Femur (tissue), 1 donor: ENCODE measurements at places on chromosomes 4 and X.

DNA sequence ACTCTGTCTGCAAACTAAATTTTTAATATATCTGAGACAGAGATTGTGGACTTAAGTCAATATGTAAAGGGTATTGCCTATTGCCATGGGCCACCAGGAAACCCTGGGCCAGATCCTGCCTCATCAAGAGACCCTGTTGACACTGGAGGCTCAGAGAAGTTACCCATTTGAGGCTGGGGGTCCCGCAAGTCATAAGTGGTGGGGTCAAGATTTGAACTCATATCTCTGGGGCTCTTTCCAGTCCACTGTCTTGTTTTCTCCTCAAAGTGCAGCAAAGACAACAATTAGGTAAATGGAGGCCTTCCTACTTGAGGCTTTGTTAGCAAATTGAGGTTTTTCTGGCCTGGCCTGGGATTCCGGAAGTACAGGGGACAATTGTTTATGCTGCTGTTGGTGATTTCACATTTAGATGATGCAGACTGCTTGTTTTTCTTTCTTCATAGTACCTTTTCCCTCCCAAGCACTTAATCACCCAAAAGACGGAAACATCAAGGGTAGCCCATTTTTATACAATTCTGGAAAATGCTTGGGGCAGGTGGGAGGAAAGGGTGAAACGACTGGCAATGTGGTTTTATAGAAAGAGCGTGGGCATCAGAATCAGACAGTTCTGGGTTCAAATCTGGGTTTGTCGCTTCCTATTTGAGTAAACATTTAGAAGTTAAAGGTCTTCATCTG lies 160.0 kb downstream of the SMIM20 start:
- no peak for DNase-seq

DNA sequence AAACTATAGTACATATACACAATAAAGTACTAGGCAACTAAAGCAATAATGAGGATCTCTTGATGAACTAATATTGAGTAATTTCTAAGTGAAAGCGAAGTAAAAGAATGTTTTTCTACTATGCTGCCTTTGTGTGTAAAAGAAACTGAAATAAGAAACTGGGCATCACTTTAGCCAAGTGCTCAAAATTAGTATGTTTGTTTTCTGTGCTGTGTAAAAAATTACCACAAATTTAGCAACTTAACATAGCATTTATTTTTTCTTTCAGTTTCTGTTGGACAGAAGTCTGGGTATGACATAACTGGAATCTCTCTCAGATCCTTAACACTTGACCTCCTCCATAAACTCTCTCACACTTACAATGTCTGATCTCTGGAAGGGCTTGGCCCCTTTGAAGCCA lies 687.1 kb upstream of the MAGEB2 start:
- no peak for DNase-seq

DNA sequence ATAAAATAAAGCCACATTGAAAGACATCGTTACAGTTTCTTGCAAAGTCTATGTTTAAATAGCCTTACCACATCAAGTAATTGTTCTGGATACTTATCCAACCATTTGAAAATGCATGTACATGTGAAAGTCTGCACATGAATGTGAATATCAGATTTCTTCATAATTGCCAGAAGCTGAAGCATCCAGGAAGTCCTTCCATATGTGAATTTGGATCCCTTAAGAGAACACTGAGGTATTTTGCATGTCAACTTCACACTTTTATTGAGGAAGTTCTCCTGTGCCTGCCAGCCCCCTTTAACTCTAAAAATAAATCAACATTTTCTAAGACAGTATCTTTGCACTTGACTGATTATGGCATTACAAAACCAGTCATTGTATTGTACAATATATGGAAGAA lies 1103.5 kb upstream of the ADGRL3 start:
- DNase-seq: no peak

DNA sequence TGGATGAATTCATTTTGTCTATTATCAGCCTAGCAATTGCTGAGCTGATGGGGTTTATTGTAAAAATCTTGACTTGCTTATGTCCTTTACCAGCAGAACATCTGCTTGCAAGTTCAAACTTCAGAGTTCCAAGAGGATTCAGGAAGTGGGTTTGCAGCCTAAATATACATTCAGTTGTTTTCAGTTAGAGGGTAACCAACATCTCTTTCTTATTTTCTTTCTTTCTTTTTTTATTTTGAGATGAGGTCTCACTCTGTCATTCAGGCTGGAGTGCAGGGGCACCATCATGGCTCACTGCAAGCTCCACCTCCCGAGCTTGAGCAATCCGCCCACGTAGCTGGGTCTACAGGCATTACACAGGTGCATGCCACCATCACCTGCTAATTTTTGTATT lies 31.4 kb upstream of the FHL1 start:
- DNase-seq: no peak

GRCh38 chrX:104641176-104641575 lies 75.2 kb downstream of the IL1RAPL2 start:
- no peak for DNase-seq

DNA sequence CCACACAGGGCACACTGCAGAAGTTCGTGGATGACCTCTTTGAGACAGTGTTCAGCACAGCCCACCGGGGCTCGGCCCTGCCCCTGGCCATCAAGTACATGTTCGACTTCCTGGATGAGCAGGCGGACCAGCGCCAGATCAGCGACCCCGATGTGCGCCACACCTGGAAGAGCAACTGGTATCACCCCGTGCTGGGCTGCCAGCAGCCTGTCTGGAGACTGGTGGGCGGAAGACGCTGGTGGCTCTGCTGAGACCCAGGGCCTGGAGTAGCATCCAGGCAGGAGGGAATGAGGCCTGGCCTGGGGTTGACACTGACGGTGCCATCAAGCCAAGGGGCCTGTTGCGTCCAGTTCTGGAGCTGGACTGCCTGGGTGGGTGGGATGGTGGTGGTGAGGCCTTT lies 8.6 kb downstream of the LAGE3 start:
- DNase-seq: no peak

GRCh38 chr4:54006755-54007154 lies 57.6 kb downstream of the CHIC2 start:
- DNase-seq: no peak
